Stimulated activated CD4-positive, alpha-beta T cell treated with anti-CD3 and anti-CD28 coated beads, Interleukin-2, amount 100 ng/mL, for 24 hours (primary cell): ENCODE measurements at places on chromosomes 12 and 14.
A peak's percentile ranks its signal among the peaks of the same experiment; 100 is the strongest.

DNA sequence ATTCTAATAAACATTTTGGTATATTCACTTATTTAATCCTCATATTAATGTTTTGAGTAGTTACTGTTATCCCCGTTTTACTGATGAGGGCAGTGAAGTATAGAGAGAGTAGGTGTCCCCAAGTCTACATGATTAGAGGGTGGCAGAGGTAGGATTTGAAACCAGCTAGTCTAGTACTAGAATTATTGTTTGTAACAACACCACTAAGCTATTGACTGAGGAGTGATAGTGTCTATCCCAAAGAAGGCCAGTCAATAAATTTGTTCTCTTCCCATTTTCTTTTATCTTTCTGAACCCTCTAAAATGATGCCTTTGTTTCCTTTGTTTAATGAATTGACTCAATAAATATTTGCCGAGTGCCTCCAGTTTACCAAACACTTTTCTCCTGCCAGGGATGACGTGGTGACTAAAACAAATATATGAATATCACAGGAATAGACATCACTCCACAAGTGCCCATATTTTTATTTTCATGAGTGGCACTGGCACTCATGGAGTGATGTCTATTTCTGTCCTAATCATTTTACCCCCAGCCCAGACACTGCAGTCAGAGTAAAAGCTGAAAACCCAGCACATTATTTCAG is 247.5 kb downstream of the SLC16A7 start:
- no peak for DNase-seq

GRCh38 chr12:114700392-114701103 is 16.6 kb upstream of the TBX3 start:
- no peak for DNase-seq

DNA sequence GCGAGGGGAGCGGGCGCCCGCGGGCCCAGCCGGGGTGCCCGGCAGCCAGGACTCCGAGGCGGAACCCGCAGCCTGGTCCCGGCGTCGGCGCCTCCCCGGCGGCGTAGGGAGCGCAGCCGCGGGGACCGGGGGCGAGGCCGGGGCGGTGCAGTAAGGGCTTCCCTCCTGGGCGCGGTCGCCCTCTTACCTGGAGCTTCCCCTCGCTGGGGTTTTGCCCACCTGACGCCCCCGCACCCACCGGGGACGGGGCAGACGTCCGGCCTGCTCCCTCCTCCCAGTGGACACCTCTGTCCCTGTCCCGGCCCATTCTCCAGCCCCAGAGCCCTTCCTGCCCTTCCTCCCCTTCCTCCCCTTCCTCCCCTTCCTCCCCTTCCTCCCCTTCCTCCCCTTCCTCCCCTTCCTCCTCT is 413 bp upstream of the TUBA1C start:
- peak; percentile 56 for DNase-seq

- DNase-seq = no peak
Measured at GRCh38 chr12:121860257-121860656, 1.6 kb upstream of the HPD start.

- DNase-seq = peak; percentile 39
Measured at GRCh38 chr12:53676656-53677015, 753 bp upstream of the ATP5MC2 start.

DNA sequence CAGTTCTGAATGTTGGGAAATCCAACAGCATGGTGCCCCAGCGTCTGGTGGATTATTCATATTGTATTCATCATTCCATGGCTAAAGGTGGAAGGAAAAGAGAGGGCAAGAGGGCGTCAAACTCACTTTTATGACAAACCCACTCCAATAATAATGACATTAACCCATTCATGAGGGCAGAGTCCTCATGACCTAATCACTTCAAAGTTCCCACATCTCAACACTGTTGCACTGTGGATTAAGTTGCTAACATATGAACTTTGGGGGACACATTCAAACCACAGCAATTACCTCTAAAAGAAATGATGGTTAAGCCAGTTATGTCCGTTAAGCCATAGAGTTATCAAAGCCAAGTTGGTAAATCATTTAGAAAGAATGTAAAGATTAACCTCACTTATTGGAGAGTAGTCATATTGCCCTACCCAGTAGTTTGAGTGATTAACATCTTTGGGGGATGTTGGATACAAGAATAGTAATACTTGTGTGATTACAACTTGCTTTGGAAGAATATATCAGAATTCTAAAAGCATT is 212.4 kb upstream of the FLRT2 start:
- DNase-seq = no peak

GRCh38 chr12:13595536-13596443 is 385.6 kb downstream of the GRIN2B start:
- no peak for DNase-seq

DNA sequence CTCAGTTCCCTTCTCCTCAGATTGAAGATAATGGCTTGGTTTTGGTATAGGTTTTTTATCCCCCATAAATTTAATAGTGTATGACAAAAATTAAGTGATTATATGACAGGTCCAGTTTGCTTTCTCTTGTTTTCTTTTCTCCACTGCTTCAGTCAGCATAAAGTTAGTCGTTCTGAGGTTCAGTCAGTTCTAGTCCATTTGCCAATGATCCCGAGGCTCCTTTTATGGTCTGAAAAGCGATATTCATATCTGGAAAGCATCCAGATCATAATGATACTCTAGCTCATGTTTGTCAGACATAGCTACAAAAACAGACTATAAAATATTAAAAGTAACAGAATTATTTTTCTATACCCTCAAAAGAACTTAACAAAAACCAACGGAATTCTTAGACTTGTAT is 67.1 kb upstream of the SLC38A4 start:
- DNase-seq = no peak

- DNase-seq = no peak
Measured at GRCh38 chr12:178829-179109, 35.2 kb downstream of the SLC6A12 start.

DNA sequence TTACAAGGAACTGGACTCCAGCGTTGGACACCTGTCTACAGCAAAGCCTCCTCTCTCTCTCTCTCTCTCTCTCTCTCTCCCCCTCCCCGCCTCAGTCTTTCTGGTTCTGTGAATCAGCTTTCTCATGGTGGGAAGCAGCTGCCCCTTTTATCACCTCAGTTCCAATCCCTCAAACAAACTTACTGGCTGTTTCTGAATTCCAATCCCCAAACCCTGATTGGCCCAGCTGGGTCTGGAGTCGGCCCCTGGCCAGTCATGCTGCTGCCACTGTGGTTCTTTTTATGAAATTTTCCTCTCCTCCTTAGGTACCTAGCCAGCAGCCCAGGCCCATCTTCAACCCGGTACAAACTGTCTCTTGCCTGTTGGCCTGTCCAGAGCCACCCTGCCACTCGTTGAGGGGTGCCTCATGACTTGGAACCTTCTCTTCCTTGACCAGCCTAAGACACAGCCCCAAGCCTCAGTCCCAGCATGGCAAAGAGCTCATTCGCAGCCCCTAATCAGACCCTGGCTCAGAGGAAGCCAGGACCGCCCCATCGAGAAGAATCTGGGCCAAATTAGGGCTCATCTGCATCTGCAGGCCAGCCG is 9.4 kb upstream of the MORN3 start:
- DNase-seq = no peak

GRCh38 chr14:55129428-55130195 is 560 bp downstream of the LGALS3 start:
- peak; percentile 49 for DNase-seq

GRCh38 chr14:50301914-50302313 is 10.1 kb downstream of the L2HGDH start:
- DNase-seq = no peak

DNA sequence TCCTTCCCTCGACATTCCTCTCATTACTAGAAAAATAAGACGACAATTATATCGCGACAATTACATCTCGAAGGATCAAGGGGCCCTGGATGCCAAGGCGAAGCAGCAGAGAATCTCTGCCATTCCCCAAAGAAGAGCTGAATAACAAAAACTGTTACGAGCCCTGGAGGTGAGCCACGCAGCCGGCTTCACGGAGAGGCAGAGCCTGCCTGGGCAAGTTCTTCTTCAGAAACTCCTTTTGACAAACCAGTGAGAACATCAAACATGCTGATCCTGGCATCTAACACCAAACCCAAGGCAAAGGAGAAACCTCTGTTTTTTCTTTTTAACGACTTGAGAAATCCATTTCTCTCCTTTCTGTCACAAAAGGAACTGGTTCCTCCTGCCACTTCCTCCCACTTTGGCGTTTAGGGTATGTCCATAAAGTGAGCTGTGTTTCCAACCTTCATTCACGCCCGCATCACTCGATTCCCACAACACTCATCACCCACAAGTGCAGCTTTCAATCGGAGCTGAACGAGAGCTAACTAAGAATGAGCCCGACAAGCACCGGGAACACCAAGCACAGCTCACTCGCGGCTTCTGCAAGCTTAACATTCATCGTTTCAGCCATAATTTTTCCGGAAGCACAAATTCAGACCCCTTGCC is 21.5 kb downstream of the CCDC88C start:
- no peak for DNase-seq

GRCh38 chr12:94498073-94498472 is 38.4 kb upstream of the CEP83 start:
- no peak for DNase-seq

DNA sequence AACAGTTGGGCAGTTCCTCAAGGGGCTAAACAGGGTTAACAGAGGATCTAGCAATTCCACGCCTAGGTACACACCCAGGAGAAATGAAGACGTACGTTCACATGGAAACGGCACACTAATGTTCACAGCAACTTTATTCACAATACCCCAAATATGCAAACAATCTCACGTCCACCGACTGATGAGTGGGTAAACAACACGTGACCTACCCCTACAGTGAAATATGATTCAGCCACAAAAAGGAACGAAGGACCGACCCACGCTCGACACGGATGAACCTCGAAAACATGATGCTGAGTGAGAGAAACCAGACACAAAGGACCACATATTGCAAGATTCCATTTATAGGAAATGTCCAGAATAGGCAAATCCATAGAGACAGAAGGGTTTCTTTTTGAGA is 112.7 kb downstream of the NCOR2 start:
- DNase-seq = no peak

DNA sequence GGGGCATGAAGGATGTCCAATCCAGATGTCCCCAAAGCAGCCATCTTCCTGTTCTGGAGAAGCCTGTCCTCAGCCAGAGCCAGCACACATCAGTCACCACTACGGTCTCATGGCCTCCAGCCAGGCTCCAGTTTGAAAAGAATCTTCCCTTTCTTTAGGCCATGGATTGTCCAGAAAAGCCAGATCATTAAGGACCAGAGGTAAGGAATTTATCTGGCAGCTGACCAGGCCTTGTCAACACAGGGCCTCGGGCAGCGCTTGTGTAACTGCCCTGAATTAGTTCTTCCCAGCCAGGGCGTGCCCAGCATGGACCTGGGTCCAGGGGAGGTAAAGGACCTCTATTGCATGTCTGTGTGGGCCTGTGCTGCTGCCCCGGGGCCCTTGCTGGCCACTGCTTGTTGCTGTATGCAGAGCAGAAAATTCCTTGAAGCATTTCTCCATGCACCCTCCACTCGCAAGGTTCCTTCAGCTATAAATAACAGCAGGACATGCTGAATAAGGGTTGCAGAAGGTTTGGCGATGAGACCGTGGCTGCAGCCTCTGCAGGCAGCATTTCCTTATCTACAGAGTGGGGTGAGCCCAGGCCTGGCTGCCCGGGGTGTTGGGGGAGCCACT is 21.7 kb upstream of the VPS37B start:
- no peak for DNase-seq

DNA sequence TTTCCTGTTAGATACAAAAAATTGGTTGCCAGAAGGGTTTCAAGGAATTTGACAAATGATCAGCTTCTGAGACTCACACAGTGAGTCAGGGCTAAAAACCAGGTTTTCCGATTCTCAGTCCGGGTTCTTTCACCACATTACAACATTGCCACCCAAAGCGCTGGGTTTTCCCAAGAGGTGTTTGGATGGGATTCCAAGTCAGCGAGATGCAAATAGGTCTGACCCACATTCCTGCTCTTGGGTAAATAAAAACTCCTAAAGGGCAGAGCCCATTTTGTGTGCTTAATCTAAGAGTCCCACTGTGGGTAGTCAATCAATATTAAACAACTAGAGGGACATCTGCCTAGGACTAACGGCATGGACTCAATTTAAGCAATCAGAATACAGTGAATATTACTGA is 5.4 kb upstream of the RIC8B start:
- DNase-seq = no peak

GRCh38 chr12:52147367-52147963 is 44.3 kb downstream of the KRT80 start:
- no peak for DNase-seq

- DNase-seq = no peak
Measured at GRCh38 chr12:3311027-3311402, 180.0 kb upstream of the PRMT8 start.

GRCh38 chr14:93010522-93011140 is 87.7 kb downstream of the CHGA start:
- no peak for DNase-seq

- peak; percentile 60 for DNase-seq
Measured at GRCh38 chr14:21748869-21749303, 75.3 kb upstream of the OR4E1 start.

GRCh38 chr14:31933716-31934115 is 143.4 kb upstream of the ARHGAP5 start:
- DNase-seq = no peak

GRCh38 chr14:102749393-102750305 is 27.6 kb upstream of the TRAF3 start:
- no peak for DNase-seq

GRCh38 chr12:57835366-57836288 is 10.9 kb downstream of the CTDSP2 start:
- DNase-seq = no peak

DNA sequence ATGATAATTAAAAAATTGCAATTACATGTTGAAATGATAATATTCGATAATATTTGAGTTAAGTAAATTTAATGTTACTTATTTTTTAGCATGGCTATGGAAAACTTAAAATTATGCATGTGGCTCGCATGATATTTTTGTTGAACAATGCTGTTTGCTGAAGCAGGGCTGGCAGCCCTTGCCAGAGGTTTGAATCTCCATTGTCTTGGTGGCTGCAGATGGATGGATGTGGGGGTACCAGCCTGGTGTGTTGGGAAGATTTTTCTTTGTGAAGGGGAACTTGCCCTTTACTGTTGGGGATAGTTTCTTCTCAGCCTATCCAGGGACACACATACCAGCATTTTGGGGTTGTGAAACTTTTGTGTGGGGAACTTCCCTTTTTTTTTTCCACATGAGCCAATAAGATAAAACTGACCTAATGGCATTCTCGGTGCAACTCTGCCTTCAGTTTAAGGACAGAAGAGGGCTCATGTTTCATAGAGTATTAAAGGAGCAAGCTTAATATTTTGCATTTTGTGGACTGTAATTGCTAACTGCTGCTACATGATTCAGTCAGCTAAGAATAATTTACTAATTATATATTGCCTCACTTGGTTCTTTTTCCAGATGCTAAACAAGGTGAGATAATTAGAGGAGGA is 8.8 kb downstream of the RASSF3 start:
- no peak for DNase-seq

DNA sequence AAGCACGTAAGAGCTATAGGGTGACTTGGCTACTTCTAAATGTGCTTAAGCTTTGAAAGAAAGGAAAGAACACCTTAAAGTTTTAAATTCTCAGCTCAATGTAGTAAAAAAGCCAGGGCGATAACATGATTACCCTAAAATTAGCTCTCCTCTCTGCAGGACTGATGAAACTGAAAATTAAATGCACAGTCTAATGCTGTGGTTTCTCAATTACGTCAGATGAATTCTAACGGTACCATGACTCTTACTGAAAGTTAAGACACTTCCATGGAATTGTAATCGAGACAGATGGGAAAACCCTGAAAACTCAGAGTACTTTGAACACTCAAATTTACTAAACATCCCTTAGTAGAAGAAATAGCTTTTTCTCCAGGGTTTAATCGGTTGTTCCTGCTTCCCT is 25.9 kb upstream of the PRKD1 start:
- DNase-seq = no peak
